ENCODE measurements at places on chromosomes 1 and 21.

DNA sequence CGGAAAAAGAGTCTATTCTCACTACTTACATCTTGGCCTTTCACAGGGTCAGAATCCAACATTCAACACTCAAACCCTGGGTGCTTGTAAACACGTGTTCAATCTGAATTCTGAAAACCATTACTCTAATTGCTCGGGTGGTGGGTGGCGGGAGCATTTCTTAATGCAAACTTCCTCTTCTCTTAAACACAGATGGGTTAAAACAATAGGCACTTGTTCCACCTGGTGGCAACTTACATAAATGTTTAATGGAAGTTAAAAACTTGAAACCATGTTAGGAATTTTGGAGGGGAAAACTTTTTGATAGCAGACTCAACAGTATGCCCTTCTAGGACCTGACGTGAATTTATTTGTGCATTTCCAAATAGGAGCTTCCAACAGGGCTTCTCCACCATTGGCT is 23.4 kb upstream of the TDRD10 start:
- no peak for DNase-seq

DNA sequence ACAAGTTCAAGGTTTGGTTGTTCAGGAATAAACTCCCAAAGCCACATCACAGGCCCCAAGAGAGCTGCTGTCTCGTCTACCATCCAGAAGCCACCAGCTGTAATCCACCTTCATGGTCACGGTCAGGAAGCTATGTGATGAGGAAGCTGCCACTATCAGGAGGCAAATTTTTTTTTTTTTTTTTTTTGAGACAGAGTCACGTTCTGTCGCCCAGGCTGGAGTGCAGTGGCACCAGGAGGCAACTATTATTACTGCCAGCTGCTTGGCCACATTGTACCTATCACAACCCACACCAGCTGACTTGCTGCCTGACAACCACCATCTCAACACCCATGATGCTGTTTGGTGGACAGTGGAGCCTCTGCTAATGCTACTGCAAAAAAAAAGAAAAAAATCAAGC is 124.1 kb downstream of the OMA1 start:
- DNase-seq: no peak

GRCh38 chr21:41431788-41432548 is 5.9 kb downstream of the MX1 start:
- DNase-seq: no peak

GRCh38 chr21:28106370-28106890 is 886.2 kb downstream of the LTN1 start:
- DNase-seq: no peak

DNA sequence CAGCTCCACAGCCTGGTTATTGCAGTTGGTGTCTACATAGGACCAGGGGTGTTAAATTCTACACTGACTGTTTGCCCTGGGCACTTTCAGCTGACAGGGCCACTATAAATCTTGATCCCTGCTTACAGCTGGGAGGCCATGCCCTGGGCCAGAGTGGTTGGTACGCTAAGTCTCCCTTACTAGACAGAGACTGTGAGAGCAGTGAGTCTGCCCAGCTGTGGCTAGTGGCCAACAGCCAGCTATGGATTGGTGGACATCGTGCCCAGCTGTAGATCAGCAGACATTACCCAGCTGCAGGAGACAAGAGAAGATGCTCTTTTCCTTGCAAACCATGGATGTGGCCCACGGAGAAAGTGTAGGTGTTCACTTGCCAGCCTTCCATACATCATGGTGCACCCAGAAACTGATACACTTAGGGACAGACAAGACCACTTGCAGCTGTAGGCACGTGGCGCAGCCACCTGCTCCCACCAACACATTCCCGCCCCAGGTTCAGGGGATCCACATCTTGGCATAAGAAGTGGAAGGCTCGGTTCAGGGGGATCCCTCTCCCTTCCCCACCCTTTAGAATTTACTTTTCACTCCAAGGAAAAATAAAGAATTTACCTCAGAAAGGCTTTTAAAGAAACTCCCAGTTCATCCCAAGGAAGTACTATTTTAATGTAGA is 16.4 kb upstream of the PAX7 start:
- no peak for DNase-seq

DNA sequence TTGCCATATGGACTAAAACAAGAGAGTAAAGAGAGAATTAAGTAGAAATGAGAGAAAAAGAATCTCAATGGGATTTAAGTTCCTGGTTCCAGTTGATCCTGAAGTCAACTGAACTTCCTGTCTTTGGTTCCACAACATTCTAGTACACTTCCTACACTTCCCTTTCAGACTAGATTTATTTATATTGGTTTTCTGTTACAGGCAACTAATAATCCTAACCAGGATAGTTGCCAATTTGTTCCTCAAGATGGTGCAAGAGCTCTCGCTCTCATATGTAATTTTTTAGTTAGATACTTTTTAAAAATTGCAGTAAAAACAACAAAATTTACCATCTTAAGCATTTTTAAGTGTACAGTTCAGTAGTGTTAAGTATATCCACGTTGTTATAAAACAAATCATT is 28.8 kb upstream of the TRIM45 start:
- no peak for DNase-seq

DNA sequence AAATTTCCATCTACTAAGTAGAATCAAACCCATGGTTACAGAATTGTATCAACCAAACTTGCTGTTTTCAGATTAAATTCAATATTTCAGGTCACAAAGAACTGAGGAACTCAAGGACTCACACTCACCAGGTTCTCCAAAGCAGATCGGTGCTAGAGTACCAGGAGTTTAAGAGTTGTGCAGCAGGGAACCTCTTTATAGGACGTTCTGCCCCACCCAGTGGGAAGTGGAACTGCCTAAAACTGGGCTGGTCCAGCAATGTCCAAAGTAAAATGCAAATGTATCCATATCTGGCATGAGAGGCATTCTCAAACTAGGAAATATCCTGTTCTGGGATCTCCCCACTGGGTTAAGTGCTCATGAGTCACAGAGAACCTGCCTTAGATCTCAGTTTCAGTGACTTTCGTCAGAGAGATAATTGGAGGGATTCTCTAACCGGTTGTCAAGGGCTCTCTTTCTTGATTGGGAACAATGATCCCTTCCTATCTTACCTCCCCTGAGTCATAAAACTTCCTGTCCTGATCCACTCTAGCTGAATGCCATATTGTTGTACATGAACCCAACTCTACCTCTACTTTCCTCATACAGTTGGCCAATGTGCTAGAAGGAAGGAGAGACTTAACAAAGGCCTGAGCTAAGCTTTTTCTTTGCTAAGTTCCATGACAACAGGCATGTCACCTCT is at the start of gene SPRR2D:
Gene SPRR2D (minus strand): TSS at position 171 of the 682 bp plus-strand sequence. CDS start 774 bp downstream, outside the sequence.
- DNase-seq: no peak

DNA sequence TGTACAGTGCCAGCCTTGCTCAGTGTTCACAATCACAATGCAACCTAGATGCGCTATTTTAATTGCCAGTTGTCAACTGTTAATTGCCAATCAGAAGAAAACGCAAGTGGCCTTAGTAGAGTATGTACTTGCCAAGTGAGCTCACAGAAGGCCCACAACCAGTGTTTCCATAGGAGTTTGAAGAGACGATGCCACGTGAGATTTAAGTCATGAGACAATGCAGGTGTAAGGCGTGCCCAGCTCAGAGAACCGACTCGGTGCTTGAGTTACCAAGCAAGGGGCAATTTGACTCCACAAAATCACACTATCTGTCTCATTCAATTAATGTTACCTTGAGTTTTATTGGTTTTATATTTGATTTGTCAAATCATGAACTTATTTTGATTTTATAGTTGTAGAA is 65.6 kb downstream of the TEX35 start:
- DNase-seq: no peak
